Lung (tissue), 17 donors: ENCODE measurements at places on chromosomes 1 and 21.

DNA sequence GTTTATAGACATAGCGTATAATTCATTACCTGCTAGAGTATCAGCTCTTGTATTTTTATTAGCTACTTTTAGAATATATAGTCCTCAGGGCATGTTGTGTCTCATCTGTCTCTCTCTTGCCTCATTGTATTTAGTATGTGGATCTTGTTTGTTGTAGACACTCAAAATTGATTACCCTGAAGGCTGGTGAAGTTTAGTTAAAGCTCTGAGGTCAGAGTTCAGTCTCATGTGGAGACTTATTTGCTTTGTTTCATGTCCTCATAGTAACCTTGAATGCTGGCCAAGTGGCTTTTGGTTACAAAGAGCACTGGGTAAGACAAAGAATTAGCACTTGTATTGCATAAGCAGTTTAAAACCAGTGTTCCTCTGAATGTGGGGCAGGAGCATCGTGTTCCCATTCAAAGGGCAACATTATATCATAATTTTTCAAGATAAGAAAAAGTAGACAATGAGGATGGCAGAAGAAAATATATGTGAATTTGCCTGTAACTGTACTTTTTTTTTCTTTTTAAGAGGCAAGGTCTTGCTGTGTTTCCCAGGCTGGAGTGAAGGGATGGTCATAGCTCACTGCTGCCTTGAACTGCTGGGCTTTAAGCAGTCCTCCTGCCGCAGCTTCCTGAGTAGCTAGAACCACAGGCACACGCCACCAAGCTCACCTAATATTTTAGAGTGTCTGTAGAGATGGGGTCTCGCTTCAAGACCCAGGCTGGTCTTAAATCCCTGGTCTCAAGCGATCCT, 17.4 kb downstream of the CNST start:
- H3K27ac ChIP-seq: peak overlapping the region; percentile 20
- peak; percentile 31 for DNase-seq
- no peaks in the 10 kb centered on the region for H3K36me3 ChIP-seq
- H3K4me1 ChIP-seq: no peaks in the 10 kb centered on the region
- no peak overlapping the region for H3K4me3 ChIP-seq
- H3K27me3 ChIP-seq: no peaks in the 10 kb centered on the region

DNA sequence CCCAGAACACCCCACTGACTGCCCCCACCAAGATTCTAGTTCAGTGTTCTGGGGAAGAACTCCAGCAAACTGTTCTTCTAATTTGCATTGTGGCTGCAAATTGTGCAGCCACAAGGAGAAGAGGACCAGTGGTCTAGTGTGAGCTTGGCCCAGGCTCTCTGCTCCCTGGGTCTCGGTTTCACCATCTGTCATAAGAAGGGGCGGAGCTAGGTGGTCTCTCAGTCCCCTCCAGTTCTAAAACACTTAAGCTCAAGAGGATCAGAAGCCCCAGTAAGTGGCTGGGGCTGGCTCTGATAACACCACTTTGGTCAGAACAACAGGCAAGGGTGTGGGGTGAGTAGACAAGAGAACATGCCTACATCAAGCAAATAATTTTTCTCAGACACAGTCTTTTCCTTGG, 99.9 kb downstream of the BEND5 start:
- no peaks in the 10 kb centered on the region for H3K36me3 ChIP-seq
- H3K27ac ChIP-seq: no peak overlapping the region
- no peaks in the 10 kb centered on the region for H3K27me3 ChIP-seq
- no peak overlapping the region for H3K4me3 ChIP-seq
- DNase-seq: no peak

- no peaks in the 10 kb centered on the region for H3K36me3 ChIP-seq
- DNase-seq: no peak
- H3K27me3 ChIP-seq: peaks cover 91% of the 10 kb centered on the region
- no peak overlapping the region for H3K4me3 ChIP-seq
These were observed 6.2 kb downstream of the BARHL2 start for GRCh38 chr1:90710579-90711536.

GRCh38 chr1:46096269-46097148, 35.9 kb downstream of the PIK3R3 start:
- no peak overlapping the region for H3K27ac ChIP-seq

DNA sequence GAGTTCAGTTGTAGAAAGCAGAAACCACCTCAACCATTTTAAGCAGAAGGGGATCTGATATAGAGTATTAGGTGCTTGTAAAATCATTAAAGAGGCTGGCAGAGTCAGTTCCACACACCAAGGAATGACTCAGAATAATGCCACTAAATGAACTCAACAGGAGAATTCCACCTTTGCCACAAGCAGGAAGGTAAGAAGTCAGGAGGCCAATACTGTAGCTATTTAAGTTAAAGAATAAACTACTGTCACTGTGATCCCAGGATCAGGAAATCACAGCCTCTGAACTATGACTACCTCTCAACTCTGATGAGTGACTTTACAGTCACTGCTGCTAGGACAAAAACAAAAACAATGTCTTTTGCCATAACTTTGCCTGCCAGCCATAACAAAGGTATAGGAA, 52.5 kb upstream of the PRMT6 start:
- DNase-seq: no peak
- no peak overlapping the region for H3K27ac ChIP-seq
- H3K27me3 ChIP-seq: no peaks in the 10 kb centered on the region
- H3K4me3 ChIP-seq: no peak overlapping the region
- H3K4me1 ChIP-seq: no peaks in the 10 kb centered on the region

DNA sequence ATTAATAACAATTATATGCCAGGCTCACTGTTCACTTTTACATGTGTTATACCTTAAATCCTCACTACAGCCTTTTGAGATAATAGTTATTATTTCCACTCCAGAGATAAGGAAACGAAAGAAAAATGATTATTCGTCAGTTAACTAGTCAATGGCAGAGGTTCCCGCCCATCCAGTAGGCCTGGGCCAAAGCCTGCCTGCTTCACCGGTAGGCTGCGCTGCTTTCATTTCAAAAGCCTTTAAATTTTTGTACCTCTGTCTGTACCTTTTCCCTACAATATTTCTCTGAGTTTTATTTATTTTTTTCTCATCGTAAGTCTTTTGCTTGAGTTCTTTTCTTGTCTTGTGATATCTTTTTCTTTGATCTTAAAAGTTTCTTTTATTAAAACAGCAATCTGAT, 3.6 kb downstream of the GPR52 start:
- no peaks in the 10 kb centered on the region for H3K36me3 ChIP-seq
- no peak overlapping the region for H3K27ac ChIP-seq
- H3K4me3 ChIP-seq: no peak overlapping the region
- peaks cover 4% of the 10 kb centered on the region for H3K4me1 ChIP-seq
- no peaks in the 10 kb centered on the region for H3K27me3 ChIP-seq

GRCh38 chr1:248918131-248918530, 12.1 kb downstream of the PGBD2 start:
- peaks cover 37% of the 10 kb centered on the region for H3K36me3 ChIP-seq
- no peak for DNase-seq
- no peak overlapping the region for H3K27ac ChIP-seq

GRCh38 chr1:36624466-36624865, 141.8 kb upstream of the CSF3R start:
- H3K36me3 ChIP-seq: no peaks in the 10 kb centered on the region
- H3K4me3 ChIP-seq: no peak overlapping the region
- no peak overlapping the region for H3K27ac ChIP-seq
- no peak for DNase-seq
- no peaks in the 10 kb centered on the region for H3K4me1 ChIP-seq

DNA sequence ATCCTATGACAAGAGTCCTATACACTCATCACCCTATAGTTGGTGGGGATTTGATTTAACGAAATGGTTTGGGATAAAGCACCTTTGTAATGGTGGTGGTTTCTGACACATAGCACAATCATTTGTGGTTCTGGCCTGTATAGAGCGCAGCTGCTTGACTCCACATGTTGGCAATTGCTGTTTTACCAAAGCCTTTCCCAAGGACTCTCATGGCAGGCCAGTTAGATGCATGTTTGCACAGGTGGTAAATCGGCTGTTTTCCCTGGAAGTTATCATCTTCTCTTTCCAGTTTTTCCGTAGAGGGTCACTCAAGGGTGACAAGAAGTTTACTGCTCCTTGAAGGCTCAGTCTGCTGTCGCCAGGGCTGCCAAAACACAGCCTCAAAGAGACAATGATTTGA, 17.1 kb upstream of the XPR1 start:
- no peak for DNase-seq
- no peaks in the 10 kb centered on the region for H3K27me3 ChIP-seq
- H3K4me3 ChIP-seq: no peak overlapping the region
- H3K27ac ChIP-seq: no peak overlapping the region

DNA sequence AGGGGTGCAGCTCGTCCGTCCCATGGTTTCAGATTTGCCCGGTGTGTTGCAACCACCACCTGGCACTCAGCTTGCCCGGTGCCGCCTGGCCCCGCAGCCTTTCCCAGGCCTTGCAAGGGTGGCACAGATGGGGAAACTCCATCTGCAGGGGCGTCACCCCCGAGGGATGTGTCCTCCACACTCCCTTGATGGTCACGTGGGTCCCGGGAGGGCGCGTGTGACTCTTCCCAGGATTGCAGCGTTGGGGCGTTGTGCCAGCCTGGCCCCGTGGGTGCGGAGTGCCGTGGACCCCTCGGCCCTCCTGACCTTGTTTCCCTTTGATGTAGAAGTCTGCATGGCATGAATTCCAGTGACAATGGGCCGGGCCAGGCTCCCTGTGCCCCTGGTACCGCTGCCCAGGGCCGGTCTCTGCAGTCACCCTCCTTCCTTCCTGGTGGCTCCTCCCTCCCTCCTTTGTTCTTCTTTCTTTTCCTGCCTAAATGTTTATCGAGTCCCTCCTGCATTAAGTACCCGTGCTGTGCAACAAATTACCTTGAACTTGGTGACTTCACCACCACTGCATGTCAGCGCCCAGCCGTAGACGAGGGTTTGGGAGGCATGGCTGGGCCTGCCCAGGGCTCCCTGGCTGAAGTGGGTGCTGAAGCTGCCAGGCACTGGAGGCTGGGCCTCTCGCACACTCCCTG, 22.9 kb downstream of the RRP1 start:
- H3K27ac ChIP-seq: peak overlapping the region; percentile 58
- peak overlapping the region; percentile 12 for H3K4me3 ChIP-seq
- peaks cover 2% of the 10 kb centered on the region for H3K36me3 ChIP-seq

GRCh38 chr1:225849925-225850324, 32.3 kb downstream of the TMEM63A start:
- H3K27me3 ChIP-seq: no peaks in the 10 kb centered on the region
- no peak overlapping the region for H3K27ac ChIP-seq
- peak; percentile 65 for DNase-seq
- H3K36me3 ChIP-seq: peaks cover 33% of the 10 kb centered on the region

DNA sequence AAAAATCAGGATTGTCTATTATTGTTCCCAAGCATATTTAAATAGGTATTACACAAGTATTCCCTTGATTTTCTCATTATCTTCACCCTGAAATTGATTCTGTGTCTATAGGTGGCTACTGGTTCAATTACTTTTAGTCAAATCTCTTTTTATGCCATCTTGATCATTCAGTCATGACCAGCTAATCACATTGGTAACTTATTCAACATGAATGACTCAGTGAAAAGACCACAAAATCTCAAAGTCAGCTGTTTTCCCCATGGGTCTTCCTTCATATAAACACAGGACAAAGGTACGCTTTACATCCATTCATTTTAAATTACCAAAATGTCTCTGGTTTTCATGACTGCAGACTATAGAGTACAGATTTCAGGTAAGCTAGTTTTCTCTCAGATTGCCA, 23.7 kb upstream of the NRIP1 start:
- no peak for DNase-seq
- no peak overlapping the region for H3K4me3 ChIP-seq
- H3K27ac ChIP-seq: no peak overlapping the region
- H3K36me3 ChIP-seq: no peaks in the 10 kb centered on the region
- peaks cover 4% of the 10 kb centered on the region for H3K4me1 ChIP-seq

DNA sequence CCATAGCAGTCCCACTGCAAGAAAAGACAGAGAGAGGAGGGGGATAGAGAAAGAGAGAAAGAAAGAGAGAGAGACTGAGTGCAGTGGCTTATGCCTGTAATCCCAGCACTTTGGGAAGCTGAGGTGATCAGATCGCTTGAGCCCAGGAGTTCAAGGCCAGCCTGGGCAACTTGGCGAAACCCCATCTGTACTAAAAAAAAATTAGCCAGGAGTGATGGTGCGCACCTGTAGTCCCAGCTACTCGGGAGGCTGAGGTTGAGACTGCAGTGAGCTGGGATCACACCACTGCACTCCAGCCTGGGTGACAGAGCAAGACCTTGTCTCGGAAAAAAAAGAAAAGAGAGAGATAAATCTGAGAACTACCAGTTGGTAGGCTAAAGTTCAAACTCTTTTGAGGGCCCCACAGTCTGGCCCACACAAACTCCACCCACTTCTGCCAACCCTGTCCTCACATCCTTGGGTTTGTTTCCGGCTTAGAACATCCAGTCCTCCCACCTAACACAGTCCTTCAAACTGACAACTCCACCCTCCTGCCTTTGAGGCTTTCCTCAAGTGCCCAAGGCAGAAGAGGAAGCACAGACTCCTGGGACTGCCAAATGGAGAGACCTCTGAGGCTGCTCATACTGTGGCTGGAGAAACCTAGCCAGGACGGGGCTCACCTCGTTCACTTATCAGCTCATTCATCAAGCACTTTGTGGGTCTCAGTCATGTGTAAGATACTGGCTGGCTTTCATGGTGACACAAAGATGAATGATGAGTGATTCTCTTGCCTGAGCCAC, 20.1 kb downstream of the TFAP2E start:
- DNase-seq: no peak
- no peaks in the 10 kb centered on the region for H3K36me3 ChIP-seq
- H3K4me3 ChIP-seq: no peak overlapping the region
- no peak overlapping the region for H3K27ac ChIP-seq

- no peaks in the 10 kb centered on the region for H3K36me3 ChIP-seq
- peaks cover 14% of the 10 kb centered on the region for H3K27me3 ChIP-seq
- DNase-seq: no peak
- H3K27ac ChIP-seq: no peak overlapping the region
- H3K4me1 ChIP-seq: no peaks in the 10 kb centered on the region
- H3K4me3 ChIP-seq: no peak overlapping the region
These were observed 71.1 kb upstream of the AKT3 start for GRCh38 chr1:243921111-243921510.

DNA sequence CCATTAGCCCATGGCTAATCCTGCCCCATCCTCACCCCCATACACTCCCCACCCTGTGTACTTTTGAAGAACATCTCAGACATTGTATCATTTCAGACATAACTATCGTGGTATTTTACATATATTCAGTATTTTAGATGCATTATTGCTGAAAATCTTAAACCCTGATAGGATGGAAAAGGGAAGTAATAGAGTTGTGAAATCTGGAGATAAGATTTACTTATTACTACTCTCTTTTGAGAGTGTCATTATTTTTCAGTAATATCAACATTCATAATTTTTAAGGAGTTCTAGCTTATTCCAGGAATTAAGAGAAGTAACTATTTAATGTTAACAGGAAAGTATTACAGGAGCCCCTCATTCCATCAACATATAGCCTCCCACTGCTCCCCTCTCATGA, 34.4 kb downstream of the ADCY10 start:
- no peaks in the 10 kb centered on the region for H3K36me3 ChIP-seq
- DNase-seq: no peak
- no peaks in the 10 kb centered on the region for H3K27me3 ChIP-seq

GRCh38 chr1:150513351-150513791, 2.2 kb upstream of the FALEC start:
- H3K36me3 ChIP-seq: no peaks in the 10 kb centered on the region
- peaks cover 4% of the 10 kb centered on the region for H3K4me1 ChIP-seq
- H3K27me3 ChIP-seq: no peaks in the 10 kb centered on the region
- no peak overlapping the region for H3K4me3 ChIP-seq
